Epithelial cell of proximal tubule (primary cell): ENCODE measurements at places on chromosomes 5 and 9.

DNA sequence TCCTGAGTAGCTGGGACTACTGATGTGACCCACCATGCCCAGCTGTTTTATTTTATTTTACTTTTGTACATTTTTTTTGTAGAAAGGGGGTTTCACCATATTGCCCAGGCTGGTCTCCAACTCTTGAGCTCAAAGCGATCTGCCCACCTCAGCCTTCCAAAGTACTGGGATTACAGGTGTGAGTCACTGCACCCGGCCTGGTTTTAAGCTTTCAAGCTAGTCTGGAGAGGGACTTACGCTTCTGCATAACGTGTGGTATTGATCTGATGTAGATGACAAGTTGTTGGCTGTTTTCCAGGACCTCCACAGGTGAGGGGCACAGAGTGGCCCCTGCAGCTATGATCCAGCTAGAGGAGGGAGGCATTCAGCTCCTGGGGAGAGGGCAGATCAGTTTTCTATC lies 6.8 kb upstream of the CCL21 start:
- no peak for DNase-seq

- no peak for DNase-seq
Observed at GRCh38 chr5:53038196-53038847, 49.2 kb downstream of the ITGA2 start.

DNA sequence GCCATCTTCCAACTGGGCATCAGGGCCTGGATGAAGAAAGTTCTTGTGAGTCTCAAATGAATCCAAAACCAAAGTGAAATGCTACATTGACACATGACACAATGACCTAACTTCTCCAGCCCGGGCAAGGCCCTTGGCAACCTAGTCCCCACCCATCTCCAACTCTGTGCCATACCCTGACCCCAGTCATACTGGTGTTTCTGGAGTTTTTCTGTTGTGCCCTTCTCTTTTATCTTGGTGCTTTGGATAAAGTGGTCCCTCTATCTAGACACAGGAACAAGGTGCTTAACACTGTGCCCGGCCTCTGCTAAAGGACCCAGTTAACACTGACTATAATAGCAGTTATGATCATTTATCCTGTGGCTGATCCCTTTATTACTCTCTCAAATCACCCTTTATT lies 149.8 kb downstream of the GRIA1 start:
- no peak for DNase-seq

- no peak for DNase-seq
Observed at GRCh38 chr9:86721226-86721781, 226.0 kb downstream of the GAS1 start.

GRCh38 chr9:36725777-36726356 lies 153.2 kb downstream of the MELK start:
- DNase-seq, result no peak

DNA sequence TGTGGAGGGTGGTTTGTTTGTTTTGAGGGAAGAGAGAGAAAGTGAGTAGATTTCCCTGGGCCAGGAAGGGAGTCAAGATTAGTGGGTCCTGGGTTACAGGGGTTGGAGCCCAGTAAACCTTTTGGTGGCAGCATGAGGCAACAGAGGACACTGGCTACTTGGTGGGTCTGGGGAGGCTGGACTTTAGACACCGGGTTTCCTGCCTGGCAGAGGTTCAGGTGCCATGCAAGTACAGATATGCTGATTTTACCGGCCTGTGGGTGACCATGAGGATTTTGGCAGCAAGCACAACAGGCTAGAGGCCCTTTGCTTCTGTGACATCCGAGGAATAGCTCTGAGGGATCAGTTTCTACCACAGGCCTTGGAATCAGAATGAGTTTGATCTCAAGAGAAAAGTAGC lies 18.9 kb downstream of the MAST4 start:
- DNase-seq, result no peak

GRCh38 chr5:129367883-129368282 lies 92.2 kb upstream of the ADAMTS19 start:
- no peak for DNase-seq

DNA sequence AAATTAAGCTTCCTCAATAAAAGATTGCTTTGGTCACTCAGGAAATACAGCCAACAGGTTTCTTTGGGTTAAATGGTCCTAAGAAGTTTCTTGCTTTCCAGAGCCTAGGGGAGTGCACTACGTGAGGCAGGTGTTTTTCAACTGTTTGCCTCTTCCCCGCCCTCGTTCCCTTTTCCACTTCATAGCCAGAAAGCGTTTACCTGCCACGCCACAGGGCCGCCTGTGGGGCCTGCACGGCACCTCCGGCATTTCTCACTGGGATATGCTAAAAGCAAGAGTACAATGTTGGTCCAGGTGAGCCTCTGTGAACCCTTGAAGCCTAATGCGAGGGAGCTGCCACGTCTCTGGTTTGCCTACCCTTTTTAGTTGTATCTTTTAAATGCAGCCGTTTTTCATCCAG lies 167.6 kb upstream of the OTULINL start:
- DNase-seq, result no peak

- DNase-seq, result no peak
Observed at GRCh38 chr9:79969393-79970145, 397.8 kb downstream of the TLE4 start.

- DNase-seq, result no peak
Observed at GRCh38 chr5:157247267-157247666, 18.7 kb upstream of the CYFIP2 start.

- DNase-seq, result peak; percentile 49
Observed at GRCh38 chr5:175246242-175246888, 197.6 kb downstream of the DRD1 start.

DNA sequence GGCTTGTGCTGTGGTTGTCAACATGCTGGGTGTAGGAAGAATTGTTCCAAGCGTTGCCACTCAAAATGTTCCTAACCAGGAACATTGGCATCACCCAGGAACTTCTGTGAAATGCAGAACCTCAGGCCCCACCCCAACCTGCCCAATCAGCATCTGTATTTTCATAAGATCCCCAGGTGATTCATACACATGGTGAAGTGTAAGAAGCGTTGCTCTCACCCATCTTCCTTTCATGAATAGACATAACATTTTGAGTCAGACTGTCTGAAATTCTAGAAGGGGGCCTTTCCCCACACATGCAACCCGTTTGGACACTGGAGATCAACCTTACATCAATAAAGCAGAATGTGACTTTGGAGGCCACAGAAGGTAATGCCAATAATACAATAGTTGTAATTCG lies 9.3 kb upstream of the AFAP1L1 start:
- DNase-seq, result no peak

GRCh38 chr5:84487963-84488362 lies 103.3 kb upstream of the EDIL3 start:
- no peak for DNase-seq

DNA sequence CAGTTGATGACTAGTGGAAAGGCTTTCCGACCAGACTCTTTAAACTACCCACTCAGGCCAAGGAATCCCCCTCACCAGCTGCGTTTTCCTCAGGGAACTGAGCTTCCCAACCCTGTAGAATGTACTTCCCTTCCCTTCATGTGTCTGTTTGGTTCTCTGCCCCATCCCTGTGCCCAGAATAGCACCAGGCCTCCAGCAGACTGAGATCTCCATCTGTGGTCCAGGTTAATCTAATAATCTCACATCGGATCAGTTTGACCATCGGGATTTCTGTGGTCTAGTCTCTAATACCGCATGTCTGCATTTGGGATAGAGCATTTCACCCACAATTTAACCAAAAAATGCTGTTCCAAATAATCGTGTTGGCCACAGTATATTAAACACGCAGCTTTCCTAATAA lies 237.2 kb downstream of the ROR2 start:
- no peak for DNase-seq

DNA sequence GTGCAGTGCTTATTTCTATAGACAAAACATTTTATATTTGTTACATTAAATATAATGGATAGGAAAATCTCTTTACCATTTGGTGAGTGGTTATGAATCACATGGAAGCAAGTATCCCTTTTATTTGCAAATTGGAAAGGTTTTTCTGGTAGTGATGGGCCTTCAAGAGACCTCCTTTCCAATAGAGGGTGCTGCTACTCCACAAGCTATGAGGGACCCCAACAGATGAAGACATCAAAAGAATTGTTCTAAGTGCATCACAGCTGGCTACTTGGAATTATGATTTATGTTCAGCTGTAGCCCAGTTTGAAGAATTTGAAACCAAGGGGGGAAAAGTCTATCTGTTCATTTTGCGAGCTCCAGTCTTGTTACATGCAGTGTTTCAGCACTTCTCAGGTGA lies 493.7 kb upstream of the SGCD start:
- no peak for DNase-seq

DNA sequence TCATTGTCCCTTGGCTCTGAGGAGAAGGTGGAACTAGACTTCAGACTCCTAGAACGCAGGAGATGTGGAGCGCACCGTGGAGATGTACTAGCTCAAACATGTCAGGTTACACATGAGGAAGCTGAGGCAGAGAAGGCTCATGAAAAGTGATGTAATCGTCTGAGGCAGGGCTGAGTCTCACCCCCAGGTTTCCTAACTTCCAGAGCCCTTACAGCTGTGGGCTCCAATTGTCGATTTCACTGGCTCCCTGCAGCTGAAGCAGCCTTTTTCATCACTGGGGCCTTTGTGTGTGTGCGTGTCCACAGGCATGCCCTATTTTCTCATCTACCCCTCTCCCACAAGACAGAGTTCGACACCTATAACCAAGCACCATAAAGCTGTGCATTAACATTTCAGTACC lies 370.6 kb downstream of the NTRK2 start:
- DNase-seq, result no peak

DNA sequence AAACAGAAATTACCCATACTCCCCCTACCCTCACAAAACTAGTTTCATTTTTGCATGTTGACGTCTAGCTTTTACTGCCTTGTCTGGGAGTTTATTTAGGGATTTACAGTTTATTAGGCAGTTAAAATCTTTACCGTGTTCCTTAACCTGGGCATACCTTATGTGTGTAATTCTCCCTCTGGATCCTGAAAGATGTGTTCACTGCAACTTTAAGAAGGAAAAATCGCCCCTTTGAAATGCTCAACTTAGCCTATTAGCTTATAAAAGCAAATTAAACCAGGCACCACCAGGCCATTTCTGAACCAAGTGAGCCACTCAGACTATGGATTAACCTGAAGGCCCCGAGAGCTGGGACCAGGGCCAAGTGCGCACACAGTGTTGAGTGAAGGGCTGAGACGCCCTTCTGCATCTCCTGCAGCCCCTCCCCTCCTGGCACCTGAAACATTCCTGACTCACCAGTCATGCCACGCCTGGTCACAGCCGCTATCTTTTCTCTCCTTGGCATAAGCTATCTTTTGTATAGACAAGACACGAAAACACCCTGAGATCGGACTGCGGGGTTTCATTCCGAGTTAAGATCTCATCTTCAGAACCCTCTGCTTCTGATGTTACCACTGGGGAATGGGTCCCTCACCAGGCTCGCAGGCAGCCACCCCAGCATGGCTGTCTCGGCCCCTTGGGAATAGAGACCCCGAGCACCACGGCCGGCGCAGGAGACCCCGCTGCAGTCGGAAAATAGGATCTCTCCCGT lies 111.9 kb downstream of the ROR2 start:
- no peak for DNase-seq

- DNase-seq, result peak; percentile 95
Observed at GRCh38 chr9:87713278-87713987, 12.5 kb upstream of the CTSL start.

DNA sequence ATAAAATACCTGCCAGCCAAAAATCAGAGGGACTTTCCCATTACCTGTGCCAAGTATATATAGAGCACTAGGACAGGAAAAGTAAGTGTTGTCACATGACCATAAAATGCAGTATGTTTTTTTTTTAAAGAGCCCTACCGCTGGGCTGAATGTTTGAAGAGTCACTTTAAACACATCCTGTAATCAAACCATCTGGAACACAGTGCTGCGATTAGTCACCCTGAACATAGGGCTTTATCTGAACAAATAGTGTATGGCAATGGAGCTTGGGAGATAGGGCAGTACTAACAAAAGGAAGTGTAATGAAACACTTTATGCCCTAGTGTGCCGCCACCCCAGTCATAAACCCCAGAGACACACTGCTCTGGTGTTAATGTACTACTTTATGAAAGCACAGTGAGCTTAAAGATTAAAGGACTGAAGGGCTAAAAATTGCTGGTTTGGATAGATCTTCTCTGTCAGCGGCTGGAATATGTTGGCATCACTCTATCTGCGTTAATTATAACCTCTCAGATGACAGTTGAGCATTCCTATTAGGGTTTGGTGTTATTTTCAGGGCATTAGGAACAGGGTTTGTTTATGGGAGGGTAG lies 90.4 kb downstream of the ZNF608 start:
- DNase-seq, result peak; percentile 94

- no peak for DNase-seq
Observed at GRCh38 chr9:127366594-127366993, 30.4 kb upstream of the SLC2A8 start.

DNA sequence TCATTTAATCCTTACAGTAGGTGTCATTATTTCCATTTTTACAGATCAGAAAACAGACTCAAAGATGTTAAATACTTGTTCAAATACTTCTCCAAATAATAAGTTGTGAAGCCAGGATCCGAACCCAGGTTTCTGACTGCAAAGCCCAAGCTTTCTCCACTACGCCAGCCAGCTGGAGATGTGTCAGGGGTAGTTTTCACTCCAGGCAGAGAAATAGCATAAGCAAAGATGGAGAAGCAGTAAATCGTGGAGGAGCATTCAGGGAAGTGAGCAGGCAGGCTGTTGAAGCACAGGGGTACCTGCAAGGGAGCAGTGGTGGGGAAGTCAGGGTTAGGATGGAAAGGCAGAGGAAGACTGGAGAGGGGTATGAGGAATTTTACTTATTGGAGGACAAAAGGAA lies 2.9 kb downstream of the TLN1 start:
- DNase-seq, result no peak

DNA sequence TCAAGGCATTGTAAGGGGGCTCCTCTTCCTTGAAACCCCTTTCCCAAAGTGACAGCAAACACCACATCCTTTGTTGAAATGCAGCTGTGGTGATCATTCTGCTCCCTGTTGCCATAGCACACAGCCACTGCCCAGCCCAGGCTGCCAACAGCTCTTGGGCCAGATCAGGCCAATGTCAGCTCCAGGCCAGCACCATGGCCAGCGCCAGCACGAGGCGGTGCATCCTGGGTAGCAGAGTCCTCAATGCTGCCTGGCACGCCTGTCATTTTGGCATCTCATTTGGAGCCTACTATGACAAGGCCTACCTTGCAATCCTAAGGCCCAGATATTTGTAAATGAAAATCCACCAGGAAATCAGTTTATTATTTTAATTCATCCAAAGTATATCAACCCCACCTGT lies 390.6 kb downstream of the DNAH5 start:
- no peak for DNase-seq

DNA sequence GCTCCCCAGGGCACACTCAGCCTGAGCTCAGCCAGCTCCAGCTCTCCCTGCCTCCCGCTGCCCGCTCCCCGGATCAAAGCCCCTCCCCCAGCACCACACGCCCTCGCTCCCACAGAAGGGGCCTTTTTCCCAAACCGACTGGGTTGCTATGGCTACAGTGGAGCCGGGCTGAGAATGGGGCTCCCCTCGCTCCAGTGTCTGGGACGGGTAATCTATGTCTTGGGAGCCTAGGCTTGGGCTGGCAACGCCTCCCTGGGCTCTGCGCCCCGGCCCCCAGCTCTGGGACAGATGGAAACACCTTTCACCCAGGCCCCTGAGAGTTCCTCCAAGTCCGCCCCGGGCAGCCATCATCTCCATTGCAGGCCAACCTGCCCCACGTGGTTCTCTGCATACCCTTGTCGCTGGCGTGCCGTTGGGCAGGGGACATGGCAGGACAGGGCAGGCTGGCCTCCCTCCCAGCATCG lies 29.6 kb downstream of the NOTCH1 start:
- no peak for DNase-seq

- peak; percentile 1 for DNase-seq
Observed at GRCh38 chr9:113042884-113043657, 13.5 kb downstream of the ZFP37 start.
